ENCODE measurements at places on chromosomes 5 and 9.

DNA sequence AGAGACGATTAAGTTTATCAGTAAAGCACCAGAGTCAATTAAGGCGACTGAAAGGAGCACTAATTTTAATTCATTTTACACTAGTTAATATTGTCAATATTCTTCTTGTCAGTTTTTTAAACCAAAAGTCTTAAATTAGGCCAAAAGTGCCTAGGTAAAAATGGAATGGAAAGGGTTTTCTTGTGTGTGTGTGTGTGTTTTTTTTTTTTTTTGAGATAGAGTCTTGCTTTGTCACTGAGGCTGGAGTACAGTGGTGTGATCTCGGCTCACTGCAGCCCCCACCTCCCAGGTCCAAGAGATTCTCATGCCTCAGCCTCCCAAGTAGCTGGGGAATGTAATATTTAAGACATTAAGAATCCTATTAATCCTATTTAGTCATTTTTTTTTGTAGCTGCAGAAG lies 3.1 kb upstream of the APC start:
- no peak for DNase-seq

DNA sequence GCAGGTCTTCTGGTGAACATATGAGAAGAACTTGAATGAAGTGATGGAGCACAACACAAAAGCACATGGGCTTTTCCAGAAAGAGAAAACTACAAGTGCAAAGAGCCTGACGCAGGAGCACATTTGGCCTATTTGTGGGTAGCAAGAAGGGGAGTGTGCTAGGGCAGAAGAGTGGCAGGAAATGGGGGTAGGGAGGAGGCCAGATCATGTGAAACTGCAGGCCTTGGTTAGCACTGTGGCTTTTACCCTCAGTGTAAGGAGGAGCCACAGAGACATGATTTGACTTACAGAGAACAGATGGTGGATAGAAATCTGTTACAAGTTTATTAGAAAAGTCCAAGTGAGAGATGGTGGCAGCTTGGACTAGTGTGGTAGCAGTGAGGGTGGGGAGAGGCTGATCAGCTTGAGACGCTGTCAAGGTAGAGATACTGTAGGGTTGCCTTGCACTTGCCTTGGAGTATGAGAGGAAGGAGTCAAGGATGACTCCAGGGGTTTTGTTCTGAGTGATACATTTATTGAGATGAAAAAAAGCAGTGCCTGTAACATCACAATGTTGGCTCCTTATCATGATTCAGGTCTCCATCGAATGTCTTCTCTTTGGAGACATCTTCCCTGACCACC lies 126.7 kb downstream of the PPP2R2B start:
- DNase-seq, result no peak

DNA sequence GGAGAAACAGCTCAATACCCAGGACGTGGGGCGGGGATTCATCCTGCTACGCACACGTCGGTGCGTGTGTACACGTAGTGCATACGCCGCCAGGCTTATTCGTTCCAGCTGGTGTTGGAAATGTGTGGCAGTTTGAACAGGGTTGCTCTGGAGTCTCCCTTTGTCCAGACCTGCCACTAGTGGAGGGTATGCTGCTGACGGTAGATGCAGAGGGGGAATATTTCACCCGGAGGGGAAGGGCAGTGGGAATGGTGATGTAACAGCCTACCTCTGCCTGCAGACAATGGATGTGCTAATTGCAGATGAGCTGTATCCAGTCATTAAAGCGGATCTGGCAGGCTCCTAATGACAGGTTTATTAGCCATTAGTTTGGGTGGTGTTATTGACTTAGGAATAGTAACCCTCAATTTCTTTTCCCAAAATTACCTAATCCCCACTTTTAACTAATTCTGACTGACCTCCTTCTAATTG lies 142.7 kb downstream of the PAX5 start:
- DNase-seq, result peak; percentile 71

DNA sequence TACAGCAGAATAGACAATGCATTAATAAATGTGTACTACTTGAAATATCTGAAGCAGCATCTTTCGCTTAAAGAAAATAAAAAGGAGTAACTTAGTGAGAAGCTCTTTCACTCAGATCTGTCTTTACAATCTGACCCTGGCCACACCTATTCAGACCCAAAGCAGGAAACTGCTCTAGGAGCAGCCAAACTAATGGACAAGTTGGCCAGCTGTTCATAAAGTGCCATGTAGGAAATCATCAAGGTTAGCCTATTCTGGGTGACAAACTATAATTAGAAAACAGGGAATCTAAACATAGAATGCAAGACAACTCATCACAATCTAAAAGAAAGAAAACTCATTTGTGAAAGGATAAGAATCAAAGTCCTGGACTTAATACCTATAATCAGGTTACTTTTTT lies 101.3 kb downstream of the AGTPBP1 start:
- peak; percentile 84 for DNase-seq

DNA sequence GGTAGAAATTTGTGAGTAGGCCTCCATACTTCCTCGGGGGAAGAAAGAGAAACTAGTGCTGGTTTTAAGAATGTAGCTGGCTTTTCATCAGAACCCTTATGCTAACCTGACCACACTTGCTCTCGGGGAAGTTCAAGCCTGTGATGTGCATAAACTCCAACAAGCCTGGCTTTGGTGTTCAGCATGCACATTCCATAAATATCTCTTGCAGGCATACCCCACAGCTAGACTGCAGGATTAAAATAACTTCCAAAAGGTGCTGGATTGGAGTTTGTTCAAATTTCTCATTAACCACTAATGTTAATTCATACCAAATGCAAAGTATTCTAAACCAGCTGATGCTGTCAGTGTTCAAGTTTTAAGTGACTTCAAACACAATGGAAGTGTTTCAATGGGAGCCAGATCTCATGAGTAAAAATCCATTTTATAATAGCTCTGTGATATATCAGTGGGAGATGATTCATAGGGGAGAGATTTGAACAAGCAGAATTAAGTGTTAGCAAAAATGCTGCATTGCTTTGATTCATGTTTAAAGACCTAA lies 79.4 kb downstream of the NPR3 start:
- DNase-seq, result no peak

DNA sequence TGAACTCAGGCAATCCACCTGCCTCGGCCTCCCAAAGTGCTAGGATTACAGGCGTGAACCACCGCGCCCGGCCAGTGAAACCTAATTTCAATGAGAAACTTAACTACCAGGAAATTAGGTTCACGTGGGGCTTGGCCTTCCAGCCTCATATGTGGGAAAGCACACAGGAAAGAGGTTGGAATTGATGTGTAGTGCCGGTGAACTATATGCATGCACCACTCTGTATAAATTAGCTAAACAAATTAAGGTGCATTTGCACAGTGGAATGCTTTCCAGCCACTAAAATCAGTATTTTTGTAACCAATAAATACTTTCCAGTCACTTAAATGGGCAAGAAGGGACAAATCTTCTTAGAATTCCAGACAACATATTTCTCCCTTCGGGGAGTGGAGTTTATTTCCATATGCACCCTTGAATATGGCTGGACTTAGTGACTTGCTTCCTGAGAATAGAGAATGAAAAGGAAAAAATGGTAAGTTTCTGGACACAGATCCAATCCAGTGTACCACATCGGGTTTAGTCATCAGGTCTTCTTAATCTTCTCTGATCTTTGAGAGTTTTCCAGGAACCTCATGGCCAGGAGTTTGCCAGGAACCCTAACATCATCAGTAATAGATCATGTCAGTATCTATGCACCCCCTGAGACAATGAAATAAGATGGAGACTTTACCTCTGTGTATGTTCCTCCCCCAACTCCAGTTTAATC lies 24.9 kb downstream of the ATOX1 start:
- no peak for DNase-seq

DNA sequence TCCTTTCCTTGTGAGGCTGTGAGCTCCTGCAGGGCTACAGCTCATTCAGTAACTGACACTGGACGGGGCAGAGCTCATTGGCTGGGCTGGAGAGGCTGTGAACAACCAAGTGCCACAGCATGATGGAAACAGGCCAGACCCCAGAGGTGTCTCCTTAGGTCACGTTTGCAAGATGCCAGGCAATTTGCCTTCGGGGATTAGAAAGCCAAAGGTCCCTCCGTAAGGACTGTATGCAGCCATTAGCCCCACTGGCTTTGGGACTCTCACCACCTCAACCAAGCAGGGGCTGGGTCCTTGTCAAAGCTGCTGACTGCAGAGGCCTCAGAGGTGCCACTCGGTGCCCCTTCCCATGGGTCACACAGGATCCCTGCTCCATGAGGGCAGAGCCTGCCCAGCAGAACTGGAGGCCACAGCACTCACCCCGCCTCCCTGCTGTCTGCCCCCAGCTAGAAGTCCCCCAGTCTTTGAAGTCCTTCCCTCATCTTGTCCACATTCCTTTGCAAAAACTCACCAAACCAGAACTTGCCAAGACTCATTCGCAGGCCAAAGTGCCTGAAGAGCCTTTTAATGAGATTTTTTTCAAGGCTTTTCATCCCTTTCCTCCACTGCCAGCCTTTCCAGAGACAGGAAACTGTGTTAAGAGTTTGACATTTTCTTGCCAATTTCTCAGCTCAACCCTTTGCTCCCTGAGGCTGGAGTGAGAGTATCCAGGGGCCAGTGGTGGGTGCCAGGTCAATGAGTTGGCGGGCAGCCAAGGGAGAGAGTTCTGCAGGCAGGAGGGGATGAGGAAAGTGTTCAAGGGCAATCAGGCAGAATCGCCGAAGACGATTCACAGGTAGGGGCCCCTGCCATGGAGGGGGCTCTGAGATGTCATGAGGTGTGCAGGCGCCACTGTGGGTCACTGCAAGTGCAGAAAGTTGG lies 39.7 kb upstream of the SLC25A51 start:
- no peak for DNase-seq

GRCh38 chr5:2727550-2727949 lies 23.9 kb downstream of the IRX2 start:
- DNase-seq, result no peak

DNA sequence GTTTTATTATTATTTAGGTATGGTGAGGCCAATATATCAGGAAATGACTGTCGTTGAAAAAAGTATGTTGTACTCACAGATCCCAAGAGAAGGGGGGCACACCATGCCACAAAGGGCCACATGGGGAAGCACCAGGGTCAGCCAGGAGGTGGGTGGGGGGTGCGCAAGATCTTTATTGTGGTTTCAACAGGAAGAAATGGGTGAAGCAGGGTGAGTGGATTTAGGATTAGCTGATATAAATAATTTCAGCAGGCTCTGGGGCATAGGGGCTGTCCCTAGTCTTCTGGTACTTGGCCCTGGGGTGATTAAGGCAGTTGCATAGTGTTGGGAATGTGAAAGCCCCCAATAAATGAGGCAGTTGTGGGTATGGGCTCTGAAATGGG lies 8.6 kb downstream of the PDCD1LG2 start:
- DNase-seq, result no peak

- peak; percentile 22 for DNase-seq
Observed at GRCh38 chr5:157130925-157131324, 11.7 kb downstream of the MED7 start.

DNA sequence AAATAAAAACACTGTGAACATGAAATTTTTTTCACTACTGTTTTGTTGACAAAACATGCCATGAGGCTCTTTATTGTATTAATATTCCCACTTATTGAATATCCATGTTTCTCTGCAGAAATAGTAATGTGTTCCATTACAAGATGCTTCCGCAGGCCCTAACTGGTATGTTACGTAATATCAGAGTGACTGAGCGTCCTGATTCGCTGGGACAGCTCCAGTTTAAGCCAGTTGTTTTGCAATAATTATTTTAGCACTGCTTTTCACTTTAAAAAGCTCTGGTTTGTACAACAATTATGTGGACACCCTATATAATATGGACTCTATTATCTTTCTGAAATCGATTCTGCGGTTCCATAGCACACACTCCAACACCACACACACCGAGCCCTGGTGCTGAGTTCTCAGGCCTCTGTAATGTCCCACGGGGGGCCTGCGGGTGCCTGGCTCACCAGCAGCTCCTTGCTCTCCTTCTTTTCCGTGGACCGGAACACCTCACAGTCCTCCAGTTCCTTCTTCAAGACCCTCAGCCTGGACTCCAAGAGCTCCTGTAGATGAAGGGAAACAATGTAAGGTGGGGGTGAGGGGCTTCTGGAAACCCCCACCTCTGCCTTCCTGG lies 1.8 kb downstream of the TRIM7 start:
- DNase-seq, result no peak

DNA sequence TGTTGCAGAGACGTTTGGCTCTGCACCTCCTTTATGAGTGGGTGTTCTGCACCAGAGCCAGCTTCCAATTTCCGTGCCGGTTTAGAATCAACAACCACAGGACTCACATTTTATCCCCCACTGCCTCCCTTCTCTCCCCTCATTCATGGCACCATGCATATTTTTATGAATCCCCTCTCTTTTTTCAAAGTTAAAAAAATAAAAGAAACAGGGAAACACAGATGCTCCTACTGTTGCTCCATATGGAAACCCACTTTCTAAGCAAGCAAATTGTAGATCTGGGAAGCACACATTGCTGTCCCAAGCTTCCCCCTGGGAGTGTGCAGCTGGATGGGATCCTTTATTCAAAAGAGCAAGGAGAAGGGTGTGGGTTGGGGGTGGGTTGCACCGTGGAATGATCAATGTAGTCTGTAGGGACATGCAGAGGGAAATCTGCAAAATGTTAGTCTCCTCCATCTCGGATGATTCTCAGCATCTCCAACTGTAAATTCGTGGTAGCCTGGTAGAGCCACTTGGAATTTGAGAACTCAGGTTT lies 410.0 kb upstream of the ADAMTSL1 start:
- DNase-seq, result no peak

GRCh38 chr5:15852217-15852616 lies 327.4 kb downstream of the MARCHF11 start:
- no peak for DNase-seq
